ENCODE measurements at places on chromosomes 5 and 9. TPM values are rescaled to one million over a fixed set of nuclear protein-coding genes. Genes with fewer than 3 reads are reported as not detected.
A peak's percentile ranks its signal among the peaks of the same experiment; 100 is the strongest.

- H3K27me3 ChIP-seq, result no peaks in the 10 kb centered on the region
- DNase-seq, result no peak
- H3K36me3 ChIP-seq, result no peaks in the 10 kb centered on the region
Observed at GRCh38 chr5:139181835-139182452, 16.2 kb downstream of the SIL1 start.

- no peak overlapping the region for H3K27ac ChIP-seq
- H3K4me1 ChIP-seq, result no peaks in the 10 kb centered on the region
- no peak for DNase-seq
- no peaks in the 10 kb centered on the region for H3K27me3 ChIP-seq
- no peak overlapping the region for H3K4me3 ChIP-seq
- no peaks in the 10 kb centered on the region for H3K36me3 ChIP-seq
Observed at GRCh38 chr9:15205632-15206420, 101.2 kb downstream of the TTC39B start.

DNA sequence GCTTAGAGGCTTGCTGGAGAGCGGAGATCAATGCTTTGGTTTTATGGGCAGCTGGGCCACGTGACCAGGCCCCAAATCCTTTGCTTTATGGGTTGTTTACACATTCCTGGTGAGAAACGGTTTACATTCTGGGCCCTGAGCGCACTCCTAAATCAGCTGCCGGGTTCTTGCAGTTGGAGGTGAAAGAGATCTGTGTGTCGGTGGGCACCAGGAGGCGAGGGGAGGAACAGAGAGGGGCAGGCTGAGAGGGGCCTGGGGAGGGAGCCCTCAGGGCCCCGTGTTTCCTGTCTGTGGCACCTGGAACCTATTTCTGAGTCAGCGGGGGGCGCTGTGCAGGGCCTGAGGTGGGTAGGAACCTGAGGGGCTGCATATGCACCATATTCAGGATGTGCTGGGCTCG, 63.5 kb upstream of the HAND1 start:
- no peaks in the 10 kb centered on the region for H3K36me3 ChIP-seq
- no peak overlapping the region for H3K27ac ChIP-seq
- no peaks in the 10 kb centered on the region for H3K27me3 ChIP-seq
- no peak for DNase-seq

Gene TGFBR1
- total RNA-seq, result 60.7 TPM

- H3K36me3 ChIP-seq, result no peaks in the 10 kb centered on the region
- peaks cover 19% of the 10 kb centered on the region for H3K27me3 ChIP-seq
- no peak for DNase-seq
Observed at GRCh38 chr9:21561502-21561901, 79.4 kb upstream of the IFNE start.

Gene MVB12B
- total RNA-seq, result 9.8 TPM

GRCh38 chr9:2621722-2622460, at the start of gene VLDLR:
VLDLR (plus strand) TSS chr9:2621787; CDS start chr9:2622190, 403 bp downstream.
- peaks cover 37% of the 10 kb centered on the region for H3K27me3 ChIP-seq
- peak; percentile 19 for DNase-seq
- no peaks in the 10 kb centered on the region for H3K36me3 ChIP-seq
- H3K27ac ChIP-seq, result no peak within 1 kb of the TSS
- H3K4me1 ChIP-seq, result peaks cover 24% of the 10 kb centered on the region

GRCh38 chr9:121781145-121781548, 129.7 kb downstream of the DAB2IP start:
- no peak overlapping the region for H3K4me3 ChIP-seq
- H3K4me1 ChIP-seq, result no peaks in the 10 kb centered on the region
- no peak overlapping the region for H3K27ac ChIP-seq
- H3K27me3 ChIP-seq, result no peaks in the 10 kb centered on the region

Gene RFK
- total RNA-seq, result 7.3 TPM

Gene PCDHB12
- total RNA-seq, result not detected

GRCh38 chr5:68288707-68289134, 73.2 kb downstream of the PIK3R1 start:
- no peak overlapping the region for H3K27ac ChIP-seq
- no peak overlapping the region for H3K4me3 ChIP-seq
- H3K27me3 ChIP-seq, result no peaks in the 10 kb centered on the region
- H3K36me3 ChIP-seq, result peaks cover 28% of the 10 kb centered on the region

Gene C9orf43
- 1.7 TPM for total RNA-seq

GRCh38 chr5:15574806-15575325, 74.9 kb downstream of the FBXL7 start:
- H3K4me3 ChIP-seq, result no peak overlapping the region
- H3K27ac ChIP-seq, result no peak overlapping the region
- no peaks in the 10 kb centered on the region for H3K27me3 ChIP-seq
- no peaks in the 10 kb centered on the region for H3K36me3 ChIP-seq
- no peaks in the 10 kb centered on the region for H3K4me1 ChIP-seq

DNA sequence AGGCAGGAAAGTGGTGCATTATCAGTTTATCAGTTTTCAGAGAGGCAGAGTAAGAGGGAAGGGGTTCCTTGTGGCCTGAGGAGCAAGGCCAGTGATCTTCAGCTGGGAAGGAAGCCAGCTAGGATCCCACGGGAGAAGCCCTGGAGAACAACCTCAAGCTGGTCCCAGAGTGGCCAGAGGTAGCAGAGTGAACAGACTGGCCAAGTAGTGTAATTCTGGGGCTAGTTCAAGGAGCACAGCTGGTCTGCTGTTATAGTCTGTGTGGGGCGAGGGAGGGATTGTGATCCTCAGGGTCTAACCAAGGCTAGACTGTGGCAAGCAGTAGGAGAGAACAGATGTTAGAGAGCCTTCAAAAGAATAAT, 164.6 kb downstream of the CARTPT start:
- H3K27me3 ChIP-seq, result no peaks in the 10 kb centered on the region
- DNase-seq, result no peak
- H3K4me1 ChIP-seq, result no peaks in the 10 kb centered on the region
- H3K36me3 ChIP-seq, result no peaks in the 10 kb centered on the region

DNA sequence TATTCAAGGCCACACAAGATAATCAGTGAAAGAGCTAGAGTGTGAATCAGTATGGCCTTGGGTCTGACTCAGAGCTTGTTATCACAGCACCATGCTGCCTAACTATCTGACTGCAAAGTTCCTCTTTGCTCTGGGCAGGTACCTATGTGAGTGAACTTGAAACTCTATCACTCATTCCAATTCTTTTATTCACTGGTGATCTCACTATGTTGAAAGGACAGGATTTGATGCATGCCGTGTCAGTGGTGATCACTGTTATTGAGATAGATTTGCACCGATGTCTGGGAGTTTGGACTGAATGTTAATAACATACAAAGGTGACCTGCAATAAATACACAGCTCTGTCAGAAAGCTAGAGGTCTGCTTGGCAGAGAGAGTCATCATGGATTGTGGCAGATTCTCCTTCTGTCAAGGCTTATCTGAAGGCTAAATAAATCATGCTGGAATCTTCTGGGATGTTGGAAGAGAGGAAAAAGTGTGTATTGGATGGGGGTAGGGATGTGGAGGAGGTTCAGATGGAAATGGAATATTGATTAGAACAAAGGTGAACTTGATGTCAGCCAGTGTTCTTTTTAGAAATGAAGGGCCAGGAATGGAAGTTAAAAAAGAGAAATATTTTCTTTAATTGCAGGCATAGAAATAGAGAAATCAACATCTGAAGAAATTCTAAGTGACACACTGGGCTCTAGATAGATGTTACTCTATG, 91.8 kb upstream of the TNC start:
- no peak overlapping the region for H3K27ac ChIP-seq
- H3K36me3 ChIP-seq, result no peaks in the 10 kb centered on the region
- no peaks in the 10 kb centered on the region for H3K4me1 ChIP-seq
- no peak for DNase-seq
- no peak overlapping the region for H3K4me3 ChIP-seq

DNA sequence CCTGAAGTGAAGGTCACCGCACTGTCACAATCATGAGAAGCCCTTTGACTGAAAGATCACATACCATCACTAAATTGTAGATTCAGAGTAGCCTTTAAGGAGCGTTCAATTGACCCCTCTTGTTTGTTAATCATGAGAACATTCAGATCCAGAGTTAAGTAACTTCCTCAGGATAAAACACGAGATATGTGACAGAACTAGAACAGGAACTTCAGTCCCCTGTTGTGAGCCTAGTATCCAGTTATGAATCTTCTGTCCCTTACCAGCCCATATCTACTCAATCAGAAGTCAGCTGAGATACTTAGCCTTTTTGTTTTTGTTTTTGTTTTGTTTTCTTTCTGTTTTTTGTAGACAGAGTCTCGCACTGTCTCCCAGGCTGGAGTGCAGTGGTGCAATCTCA, 547.3 kb downstream of the DTWD2 start:
- H3K27me3 ChIP-seq, result no peaks in the 10 kb centered on the region
- H3K4me3 ChIP-seq, result no peak overlapping the region
- H3K36me3 ChIP-seq, result no peaks in the 10 kb centered on the region
- H3K27ac ChIP-seq, result no peak overlapping the region

GRCh38 chr9:83569326-83569725, 31.1 kb upstream of the FRMD3 start:
- H3K4me3 ChIP-seq, result no peak overlapping the region
- H3K27me3 ChIP-seq, result no peaks in the 10 kb centered on the region
- no peaks in the 10 kb centered on the region for H3K36me3 ChIP-seq
- DNase-seq, result no peak

Gene ARHGEF39
- total RNA-seq, result 0.62 TPM

Gene SPINK13
- total RNA-seq, result not detected

DNA sequence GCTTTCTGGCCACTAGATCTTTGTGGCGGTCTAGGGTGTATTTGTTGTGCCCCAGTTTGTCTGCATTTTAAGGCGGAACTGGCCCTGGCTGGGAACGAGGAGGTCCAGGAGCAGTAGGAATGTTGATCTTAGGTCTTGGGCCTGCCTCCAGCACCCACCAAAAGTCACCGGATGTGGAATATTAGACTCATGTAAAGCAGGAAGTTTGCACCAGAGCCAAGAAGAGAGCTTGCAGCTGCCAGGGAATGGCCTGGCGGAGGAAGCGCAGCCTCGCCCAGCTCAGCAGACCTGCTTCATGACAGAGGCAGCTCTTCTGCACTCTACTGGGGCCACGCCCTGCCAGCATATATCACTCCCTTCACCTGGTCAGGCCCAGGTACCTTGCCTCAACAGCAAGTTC, 3.3 kb downstream of the GPX3 start:
- no peak overlapping the region for H3K27ac ChIP-seq
- DNase-seq, result no peak
- no peaks in the 10 kb centered on the region for H3K27me3 ChIP-seq
- peaks cover 15% of the 10 kb centered on the region for H3K4me1 ChIP-seq
- no peak overlapping the region for H3K4me3 ChIP-seq

- H3K4me1 ChIP-seq, result no peaks in the 10 kb centered on the region
- no peaks in the 10 kb centered on the region for H3K36me3 ChIP-seq
- H3K27ac ChIP-seq, result no peak overlapping the region
- H3K27me3 ChIP-seq, result no peaks in the 10 kb centered on the region
- DNase-seq, result no peak
- no peak overlapping the region for H3K4me3 ChIP-seq
Observed at GRCh38 chr5:64018966-64019365, 56.7 kb upstream of the HTR1A start.

GRCh38 chr9:130111786-130112537, 58.3 kb downstream of the GPR107 start:
- H3K36me3 ChIP-seq, result no peaks in the 10 kb centered on the region
- no peaks in the 10 kb centered on the region for H3K27me3 ChIP-seq
- H3K4me3 ChIP-seq, result no peak overlapping the region
- no peak for DNase-seq

Data from B cell (primary cell).